NCI-H510A (cell line): ENCODE measurements at places on chromosomes 5 and 9.

GRCh38 chr5:142828797-142829535, 58.8 kb downstream of the ARHGAP26 start:
- no peak for DNase-seq

GRCh38 chr5:76292620-76293322, 110.3 kb upstream of the IQGAP2 start:
- no peak for DNase-seq

- no peak for DNase-seq
Measured at GRCh38 chr5:39523821-39524220, 99.0 kb upstream of the DAB2 start.

- no peak for DNase-seq
Measured at GRCh38 chr5:157168286-157168685, 2.2 kb upstream of the GARIN3 start.

DNA sequence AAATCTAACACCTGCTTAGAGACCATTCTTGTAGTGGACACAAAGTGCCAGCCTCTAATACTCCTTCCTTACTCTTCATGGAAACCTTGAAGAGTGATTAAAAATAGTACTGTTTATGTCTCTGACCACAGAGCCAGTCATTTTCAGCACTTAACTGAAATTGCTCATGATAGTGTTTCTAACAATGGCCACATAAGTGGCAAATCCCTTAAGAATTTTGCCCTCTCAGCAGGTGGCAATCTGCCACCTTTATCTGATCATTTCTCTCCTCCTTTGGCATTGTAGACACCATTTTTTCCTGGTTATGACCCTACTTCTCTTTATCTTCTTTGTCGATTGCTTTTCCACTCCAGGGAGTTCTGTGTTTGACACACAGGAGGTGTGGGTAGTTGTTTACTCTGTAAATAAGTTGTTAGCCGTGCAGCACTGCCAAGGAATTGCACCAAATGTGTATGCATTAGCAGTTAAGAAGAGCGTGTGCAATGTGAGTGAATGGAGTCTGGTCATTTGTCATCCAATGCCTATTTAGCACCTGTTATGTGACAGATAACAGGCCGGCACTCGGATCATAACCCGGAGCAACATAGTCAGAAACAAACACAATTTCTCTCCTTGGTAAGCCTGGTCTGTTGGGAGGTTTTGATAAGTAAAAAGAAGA, 36.8 kb upstream of the STARD4 start:
- DNase-seq, result no peak

- DNase-seq, result no peak
Measured at GRCh38 chr5:99694884-99695283, 766.1 kb upstream of the CHD1 start.

GRCh38 chr9:23541976-23542375, 284.1 kb downstream of the ELAVL2 start:
- DNase-seq, result no peak

DNA sequence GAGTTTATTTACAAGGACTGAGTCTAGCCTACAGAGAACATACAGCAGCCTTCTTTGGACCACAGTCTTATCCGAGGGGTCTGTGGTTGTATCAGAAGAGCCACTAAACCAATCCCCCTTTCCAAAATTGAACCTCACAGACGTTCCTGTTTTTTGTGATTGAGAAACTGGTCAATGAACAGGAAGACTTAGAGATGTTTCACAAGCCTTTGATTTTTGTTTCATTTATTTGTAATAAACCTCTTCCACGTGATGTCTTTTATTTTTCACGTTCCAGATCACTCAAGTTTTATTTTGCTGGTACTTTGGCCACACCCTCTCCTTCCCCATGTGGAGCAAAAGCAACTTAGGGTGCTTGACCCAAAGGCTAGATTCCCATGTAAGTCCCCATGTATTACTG, 16.1 kb downstream of the CCT5 start:
- DNase-seq, result no peak

- DNase-seq, result no peak
Measured at GRCh38 chr9:137899551-137900360, 22.2 kb downstream of the CACNA1B start.

GRCh38 chr9:33649463-33649862, 125.4 kb downstream of the ANKRD18B start:
- no peak for DNase-seq

- DNase-seq, result no peak
Measured at GRCh38 chr9:76564297-76564696, 105.3 kb downstream of the GCNT1 start.

- no peak for DNase-seq
Measured at GRCh38 chr9:109962215-109962614, 182.2 kb downstream of the PALM2AKAP2 start.

DNA sequence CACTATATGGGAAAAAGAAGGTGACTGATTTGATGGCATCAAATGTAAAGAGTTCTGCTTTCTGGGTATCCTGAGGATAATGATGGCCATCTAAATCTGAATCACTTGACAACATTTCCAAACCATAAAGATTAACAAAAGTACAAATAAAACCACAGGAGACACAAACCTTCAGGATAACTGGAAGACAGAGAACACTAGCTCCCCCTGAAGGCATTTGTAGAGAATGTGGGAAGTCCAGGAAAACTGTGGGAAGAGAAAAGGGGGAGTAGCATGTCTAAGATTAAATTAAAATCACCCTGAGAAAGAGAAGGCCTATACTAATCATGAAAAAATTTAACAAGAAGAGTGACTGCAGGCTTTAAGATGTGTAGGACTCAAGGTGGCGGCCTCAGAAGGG, 116.2 kb downstream of the PRELID2 start:
- DNase-seq, result no peak

DNA sequence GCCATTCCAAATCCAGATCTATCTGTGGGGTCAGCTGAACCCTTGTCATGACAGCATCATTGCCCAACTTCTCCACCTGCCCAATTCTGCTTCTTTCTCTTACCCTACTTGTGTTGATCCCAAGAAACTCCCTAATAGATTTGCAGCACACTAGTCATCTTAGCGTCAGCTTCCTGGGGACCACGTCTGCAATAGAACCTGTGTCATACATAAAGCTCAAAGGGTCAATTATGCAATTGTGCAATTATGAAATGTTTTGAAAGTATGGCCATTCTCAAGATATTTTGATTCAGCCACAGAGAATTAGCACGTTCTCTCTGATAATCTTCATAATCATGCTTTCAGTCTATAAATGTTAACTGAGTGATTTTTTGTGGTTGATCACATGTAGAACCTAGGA, 87.4 kb upstream of the PAPPA start:
- DNase-seq, result no peak

- DNase-seq, result no peak
Measured at GRCh38 chr9:121357011-121357410, 13.0 kb downstream of the STOM start.

- no peak for DNase-seq
Measured at GRCh38 chr9:96567203-96567700, 52.4 kb downstream of the CDC14B start.

- peak; percentile 64 for DNase-seq
Measured at GRCh38 chr5:102796009-102796408, 40.9 kb downstream of the PAM start.

GRCh38 chr5:133992429-133993155, 12.2 kb downstream of the VDAC1 start:
- DNase-seq, result no peak

DNA sequence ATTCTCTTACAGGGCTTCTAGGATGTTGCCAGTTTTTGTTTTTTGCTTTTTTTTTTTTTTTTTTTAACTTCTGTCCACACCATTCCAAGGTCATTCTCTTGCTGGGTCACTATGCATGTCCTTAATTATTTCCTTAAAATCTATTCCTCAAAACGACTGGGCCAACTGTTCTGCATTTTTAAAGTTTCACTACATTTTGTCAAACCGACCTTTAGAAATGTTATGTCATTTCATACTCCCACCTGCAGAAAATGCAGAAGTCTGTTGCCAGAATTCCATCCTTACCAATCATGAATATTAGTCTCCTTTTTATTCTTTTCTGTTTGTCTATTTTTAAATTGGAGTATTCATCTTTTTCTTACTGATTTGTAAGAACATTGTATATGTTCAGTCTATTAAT, 295.5 kb downstream of the ZSWIM6 start:
- no peak for DNase-seq

GRCh38 chr5:121029536-121030245, 565.6 kb downstream of the PRR16 start:
- DNase-seq, result no peak

- DNase-seq, result no peak
Measured at GRCh38 chr5:126949475-126949874, 80.9 kb downstream of the MARCHF3 start.

GRCh38 chr9:88179062-88179521, 40.8 kb upstream of the SPATA31C2 start:
- DNase-seq, result no peak

- DNase-seq, result no peak
Measured at GRCh38 chr5:19496056-19496455, 491.9 kb downstream of the CDH18 start.

- DNase-seq, result no peak
Measured at GRCh38 chr5:157478726-157479125, 18.7 kb downstream of the NIPAL4 start.

- DNase-seq, result no peak
Measured at GRCh38 chr5:74476046-74476818, 164.3 kb downstream of the ENC1 start.

GRCh38 chr9:137240318-137240840, 708 bp upstream of the TUBB4B start:
- peak; percentile 50 for DNase-seq

GRCh38 chr9:8188723-8189407, 389.3 kb upstream of the DMAC1 start:
- no peak for DNase-seq

DNA sequence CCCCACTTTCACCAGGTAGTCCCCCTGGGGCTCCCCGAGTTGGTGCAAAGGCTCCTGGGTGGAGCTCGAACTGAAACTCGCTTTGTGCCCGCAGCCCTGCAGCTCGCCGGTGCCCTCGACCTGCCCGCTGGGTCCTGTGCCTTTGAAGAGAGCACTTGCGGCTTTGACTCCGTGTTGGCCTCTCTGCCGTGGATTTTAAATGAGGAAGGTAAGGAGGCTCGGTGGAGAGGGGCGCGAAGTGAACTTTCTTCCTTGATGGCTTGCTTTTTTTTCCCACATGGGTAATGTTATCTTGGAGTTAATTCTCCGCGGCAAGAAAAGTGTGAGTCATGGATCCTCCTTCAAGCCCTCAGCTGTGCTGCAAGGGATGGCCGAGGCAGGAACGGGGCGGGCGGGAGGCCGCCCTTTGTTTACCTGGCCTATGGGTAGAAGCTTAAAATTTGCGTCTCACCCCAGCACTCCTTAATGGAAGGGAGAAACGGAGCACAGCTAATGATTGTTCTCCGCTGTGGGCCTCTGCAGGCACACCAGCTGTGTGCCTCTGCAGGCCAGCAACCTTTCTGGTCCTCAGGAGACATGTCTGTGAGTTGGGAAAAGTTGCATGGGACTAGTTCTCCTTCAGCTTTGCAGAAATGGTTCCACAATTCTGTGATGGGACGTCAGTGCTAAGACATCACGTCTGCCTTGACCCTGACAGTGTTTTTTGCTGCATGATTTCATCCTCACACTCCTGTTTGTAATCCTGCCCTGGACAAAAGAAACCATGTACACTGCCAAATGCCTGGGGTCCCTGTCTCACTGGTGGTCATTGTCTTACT, 1.1 kb downstream of the MAMDC2 start:
- DNase-seq, result no peak

GRCh38 chr5:165327631-165328030, 1822.2 kb downstream of the MAT2B start:
- no peak for DNase-seq

GRCh38 chr9:109918339-109919163, 138.6 kb downstream of the PALM2AKAP2 start:
- peak; percentile 7 for DNase-seq

GRCh38 chr9:111783857-111784256, 10.9 kb downstream of the SHOC1 start:
- DNase-seq, result no peak

DNA sequence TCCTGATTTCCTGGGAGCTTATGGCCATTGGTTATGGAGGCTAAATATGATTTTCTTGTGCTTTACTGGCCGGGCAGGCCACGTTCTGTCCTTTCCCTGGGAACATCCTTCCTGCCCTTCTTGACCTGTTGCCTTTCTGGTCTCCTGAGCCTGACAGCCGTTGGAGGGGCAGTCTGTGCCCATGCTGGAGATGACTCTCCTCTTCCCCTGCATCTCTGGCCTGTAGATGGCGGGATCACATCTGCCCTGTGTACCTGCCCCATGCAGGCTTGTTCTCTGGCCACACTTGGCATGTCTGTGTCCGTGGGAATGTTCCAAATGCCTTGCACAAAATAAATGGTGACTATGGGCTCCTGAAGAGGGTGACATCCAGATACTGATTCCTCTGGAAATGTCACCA, 253.1 kb upstream of the IRX4 start:
- DNase-seq, result no peak

DNA sequence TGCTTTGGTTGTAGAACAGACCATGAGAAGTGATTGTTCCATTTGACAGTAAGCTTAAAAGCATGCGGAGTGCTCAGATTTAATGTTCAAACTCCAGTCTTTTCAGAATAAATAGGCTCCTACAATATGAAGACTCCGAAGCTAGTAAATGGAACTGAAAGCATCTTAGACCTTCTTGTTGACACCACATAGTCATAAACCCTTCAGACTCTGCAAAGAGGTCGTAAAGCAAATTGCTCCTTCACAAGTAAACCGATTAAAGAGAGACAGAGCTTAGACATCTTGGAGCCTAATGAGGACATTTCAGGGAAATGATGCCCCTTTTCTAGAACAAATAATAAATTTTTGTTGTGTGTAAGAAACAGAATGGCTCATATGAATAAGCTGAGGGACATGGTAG, 511.0 kb upstream of the RIOK2 start:
- DNase-seq, result no peak

DNA sequence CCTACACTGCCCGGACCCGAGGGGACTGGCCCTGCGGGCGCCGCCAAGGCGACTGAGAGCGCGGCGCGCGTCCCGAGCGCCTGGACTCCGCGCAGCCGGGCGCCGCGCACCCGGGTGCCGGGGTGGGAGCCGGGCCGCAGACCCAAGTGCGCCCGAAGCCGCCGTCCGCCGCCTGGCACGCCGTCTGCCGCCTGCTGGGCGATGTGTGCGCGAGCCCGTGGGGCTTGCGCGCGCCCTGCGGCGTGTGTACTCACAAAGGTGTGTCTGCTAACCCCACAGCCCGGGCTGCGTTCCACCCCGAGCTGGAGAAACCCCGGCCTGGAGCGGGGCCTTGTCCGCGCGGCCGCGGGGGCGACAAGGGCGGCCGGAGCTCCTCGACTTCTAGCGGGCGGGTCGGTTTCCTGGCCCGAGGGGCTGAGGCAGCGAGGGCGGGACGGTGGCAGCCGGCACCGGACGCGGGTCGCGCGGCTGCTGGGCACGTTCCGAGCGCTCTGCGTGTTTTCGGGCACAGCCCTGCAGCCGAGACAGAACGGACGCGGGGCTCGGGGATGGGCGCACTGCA, 1.1 kb upstream of the ZSWIM6 start:
- peak; percentile 39 for DNase-seq
